GM04503 (cell line): ENCODE measurements at places on chromosomes 4 and X.
A peak's percentile ranks its signal among the peaks of the same experiment; 100 is the strongest.

DNA sequence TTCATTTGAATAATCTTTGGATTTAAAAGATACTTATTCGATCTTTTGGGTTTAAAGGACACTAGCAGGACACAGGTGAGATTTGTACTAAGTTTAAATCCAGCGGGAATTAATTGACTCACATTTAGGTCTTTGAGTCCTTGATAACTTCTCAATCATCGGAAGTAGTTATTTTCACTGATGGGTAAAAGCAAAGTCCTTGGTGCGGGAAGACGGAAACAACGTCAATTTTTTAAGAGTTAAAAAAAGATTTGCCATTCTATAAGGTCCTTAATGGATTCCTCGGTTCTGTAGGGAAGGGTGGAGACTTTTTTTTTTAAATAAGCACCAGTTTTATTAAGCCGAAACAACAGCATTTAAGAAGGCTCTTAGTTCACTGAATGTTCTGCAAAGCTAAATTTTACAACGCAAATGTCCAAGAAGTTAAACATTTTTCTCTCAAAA lies 2.9 kb downstream of the TMSB4X start:
- DNase-seq: no peak

DNA sequence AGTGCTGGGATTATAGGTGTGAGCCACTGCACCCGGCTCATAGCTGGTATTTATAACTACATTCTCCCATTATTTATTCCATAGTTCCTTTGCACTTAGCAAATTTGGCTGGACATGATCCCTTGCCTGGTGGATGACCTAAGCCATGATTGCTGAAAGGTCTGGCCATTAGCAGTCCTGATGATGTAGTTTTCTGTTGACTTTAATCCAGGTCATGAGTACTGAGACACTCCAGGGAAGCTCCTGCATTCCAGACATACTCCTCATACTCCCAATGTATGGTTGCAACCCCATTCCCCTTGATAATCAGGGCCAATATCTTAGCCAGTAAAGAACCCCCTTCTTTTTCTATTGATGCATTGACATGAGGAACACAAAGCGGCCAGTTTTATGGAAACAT lies 24.4 kb upstream of the MGST2 start:
- peak; percentile 37 for DNase-seq

- no peak for DNase-seq
Measured at GRCh38 chr4:39045827-39046221, 13.6 kb upstream of the TMEM156 start.

GRCh38 chr4:184573701-184574100 lies 75.5 kb downstream of the CASP3 start:
- DNase-seq: no peak

GRCh38 chrX:6946168-6946567 lies 201.3 kb upstream of the STS start:
- no peak for DNase-seq
